Trophoblast cell (in vitro differentiated cells and primary cell): ENCODE measurements at places on chromosomes 11 and 22.
A peak's percentile ranks its signal among the peaks of the same experiment; 100 is the strongest.

GRCh38 chr11:35811783-35812182 lies 132.1 kb upstream of the LDLRAD3 start:
- no peak for DNase-seq

- DNase-seq, result peak; percentile 9
Measured at GRCh38 chr22:23250056-23250784, 69.9 kb downstream of the BCR start.

GRCh38 chr22:40922484-40923303 lies 28.5 kb upstream of the RBX1 start:
- DNase-seq, result no peak

DNA sequence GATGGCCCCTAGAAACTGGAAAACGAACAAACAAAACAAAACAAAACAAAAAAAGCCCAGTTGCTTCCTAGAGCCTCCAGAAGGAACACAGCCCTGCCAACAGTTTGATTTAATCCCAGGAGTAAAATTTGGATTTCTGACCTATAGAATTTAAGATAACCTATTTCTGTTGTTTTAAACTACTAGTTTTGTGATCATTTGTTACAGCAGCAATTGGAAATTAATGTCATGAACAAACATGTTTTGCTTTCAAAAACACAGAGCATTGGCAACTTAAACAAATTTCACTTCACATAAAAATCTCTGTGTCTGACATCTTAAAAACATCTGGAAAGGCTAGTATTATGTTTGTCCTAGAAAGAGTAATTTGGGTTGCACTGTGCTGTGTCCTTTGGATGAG lies 437.3 kb downstream of the METTL15 start:
- no peak for DNase-seq

- DNase-seq, result no peak
Measured at GRCh38 chr11:134575504-134576230, 163.6 kb upstream of the B3GAT1 start.

DNA sequence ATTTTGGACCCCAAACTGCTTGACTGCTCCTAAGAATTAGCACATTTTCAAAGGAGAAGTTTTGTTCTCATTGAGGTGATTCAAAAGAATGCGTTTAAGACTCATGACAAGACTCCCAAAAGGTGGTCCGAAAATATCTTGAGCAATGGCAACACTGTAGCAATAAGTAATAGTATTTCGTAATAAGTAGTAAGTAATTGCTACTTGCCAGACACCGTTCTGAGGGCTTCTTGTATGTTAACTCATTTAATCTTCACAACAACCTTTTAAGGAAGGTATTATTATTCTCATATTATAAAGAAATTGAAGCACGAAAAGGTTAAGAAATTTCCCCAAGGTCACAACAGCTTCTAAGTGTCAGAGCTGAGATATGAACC lies 184.0 kb upstream of the SORL1-AS1 start:
- DNase-seq, result no peak

DNA sequence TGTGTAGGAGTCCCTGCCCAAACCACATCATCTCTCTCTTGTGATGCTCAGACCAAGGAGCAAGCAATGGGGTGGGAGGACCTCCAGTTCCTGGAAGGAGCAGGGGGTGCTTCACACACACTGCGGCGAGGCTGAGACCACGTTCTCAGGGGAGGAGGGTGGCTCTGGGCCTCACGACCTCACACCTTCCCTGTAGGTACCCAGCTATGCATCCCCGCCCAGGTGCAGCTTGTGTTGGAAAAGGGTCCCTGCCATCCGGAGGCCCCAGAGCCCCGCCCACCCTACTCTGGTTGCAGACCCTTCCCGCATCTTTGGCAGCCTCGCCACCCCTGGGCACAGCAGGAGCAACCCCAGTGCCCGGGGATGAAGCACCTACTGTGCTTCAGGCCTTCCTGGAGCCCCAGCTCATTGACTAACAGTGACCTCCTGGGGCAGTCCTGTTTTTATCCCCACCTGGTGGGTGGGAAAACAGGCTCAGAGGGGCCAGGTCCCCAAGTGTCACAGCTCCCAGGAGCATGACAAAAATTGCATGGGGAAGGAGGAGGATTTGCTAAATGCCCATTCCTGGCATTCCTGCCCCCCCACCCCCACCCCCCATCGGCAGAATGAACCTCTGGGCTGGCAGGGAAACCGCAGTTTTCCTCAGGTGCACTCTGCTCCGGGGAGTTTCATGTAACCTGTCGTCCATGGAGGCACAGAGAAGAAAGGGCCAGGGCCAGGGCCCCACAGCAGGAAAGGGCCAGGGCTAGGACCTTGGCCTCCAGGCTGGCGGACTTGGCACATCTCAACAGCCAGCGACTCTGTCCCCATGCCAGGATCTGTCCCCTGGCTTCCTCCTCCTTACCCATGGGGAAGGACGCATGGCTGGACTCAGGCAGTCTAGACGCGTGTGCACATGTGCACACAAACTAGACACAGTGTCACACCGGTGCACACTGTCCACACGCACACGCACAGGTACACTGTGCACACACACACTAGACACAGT lies 81.0 kb downstream of the IGLL1 start:
- no peak for DNase-seq
